ENCODE measurements at places on chromosomes 16 and 17.

- DNase-seq, result no peak
Observed at GRCh38 chr17:2704031-2704889, 7.3 kb downstream of the CLUH start.

- no peak for DNase-seq
Observed at GRCh38 chr17:78242024-78242742, 10.8 kb downstream of the TMEM235 start.

DNA sequence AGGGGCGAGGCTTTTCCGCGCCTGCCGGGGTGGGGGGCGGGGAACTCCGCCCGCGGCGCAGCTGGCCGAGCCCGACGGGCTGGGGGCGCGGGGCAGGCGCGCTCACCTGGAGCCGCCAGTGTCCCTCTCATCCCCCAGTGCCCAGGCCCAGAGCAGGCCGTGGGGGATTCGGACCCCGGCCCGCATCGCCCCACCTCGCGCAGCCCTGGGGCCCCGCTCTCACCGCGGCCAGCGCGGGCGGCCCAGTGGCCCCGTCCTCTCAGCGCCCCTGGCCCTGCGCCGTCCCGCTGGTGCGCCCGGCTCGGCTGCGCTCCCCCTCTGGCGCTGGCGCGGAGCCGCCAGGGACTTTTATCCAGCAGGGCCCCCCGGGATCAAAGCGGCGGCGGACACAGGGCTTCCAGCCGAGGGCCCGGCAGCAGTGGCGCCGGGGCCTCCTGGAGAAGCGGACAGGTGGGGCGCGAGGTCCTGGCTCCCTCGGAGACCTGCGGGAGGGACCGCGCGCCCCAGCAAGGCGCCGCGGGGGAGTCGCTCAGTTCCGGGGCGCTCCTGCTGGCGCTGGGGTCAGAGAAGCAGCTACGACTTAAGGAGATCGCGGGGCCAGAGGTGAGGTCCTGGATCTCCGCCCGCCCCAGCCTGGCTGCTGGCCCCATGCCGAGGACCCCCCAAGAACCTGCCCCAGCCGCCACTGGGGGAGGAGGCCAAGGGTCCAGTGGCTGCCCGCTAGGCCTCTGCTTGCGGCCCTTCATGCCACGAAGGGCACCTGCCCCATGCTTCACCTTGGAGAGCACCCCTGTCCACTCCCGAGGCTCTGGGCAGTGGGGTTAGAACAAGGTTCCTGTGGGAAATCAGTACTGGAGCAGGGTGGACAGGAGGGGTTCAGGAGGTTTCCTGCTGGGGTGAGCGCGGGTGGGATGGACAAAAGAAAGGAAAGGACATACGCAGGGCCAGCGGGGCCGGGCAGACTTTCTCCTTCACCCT lies 823 bp upstream of the NOTUM start:
- no peak for DNase-seq

- no peak for DNase-seq
Observed at GRCh38 chr16:62573466-62573865, 537.2 kb upstream of the CDH8 start.

GRCh38 chr16:87149051-87149450 lies 168.1 kb downstream of the C16orf95 start:
- DNase-seq, result peak; percentile 68

DNA sequence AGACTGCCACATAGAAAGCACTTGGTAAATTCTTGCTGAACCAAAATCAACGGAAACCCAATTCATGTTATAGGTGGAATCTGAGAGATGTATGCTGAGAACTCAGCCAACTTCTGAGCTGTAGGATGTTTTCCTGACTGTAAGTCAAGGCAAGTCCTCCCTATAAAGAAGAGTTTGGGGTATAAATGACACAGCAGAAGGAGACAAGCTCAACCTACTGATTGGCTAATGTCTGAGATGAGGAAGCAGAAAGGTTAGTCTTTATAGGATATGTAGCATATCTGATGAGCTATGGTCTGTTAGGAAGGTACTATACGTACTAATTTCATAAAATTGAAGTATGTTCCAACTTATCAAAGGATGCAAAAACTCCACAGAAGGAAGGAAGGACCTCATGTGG lies 99.5 kb downstream of the XYLT1 start:
- DNase-seq, result no peak

DNA sequence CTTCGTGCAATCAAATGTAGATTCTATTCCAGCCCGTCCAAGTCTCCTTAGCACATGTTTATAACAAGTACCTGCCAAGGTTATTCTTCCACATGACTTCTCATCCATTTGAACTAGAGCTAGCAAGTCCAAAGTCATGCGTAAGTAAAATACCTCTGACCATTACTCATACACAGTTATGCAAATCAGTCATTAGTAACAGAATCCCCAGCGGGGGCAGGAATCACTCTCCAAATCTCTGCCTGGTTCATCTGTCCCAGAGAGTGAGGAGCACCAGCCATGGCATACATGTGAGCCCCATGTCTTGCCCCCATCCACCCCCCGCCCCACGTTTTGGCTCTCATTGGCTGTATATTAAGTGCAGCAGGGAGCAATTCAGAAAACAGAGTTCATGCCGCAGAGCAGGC lies 27.7 kb downstream of the SRL start:
- DNase-seq, result peak; percentile 94

DNA sequence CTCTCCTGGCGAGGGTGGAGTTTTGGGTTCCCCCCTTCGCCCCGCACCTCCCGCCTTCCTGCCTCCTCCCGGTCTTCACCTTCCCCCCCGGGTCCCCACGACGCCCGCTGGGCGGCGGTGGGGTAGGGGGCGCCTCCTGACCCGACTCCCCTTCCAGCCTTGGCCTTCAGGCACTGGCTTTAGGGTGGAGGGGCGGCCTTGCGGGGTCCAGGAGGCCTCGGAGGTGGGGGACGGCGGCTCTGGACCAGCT lies 2.4 kb downstream of the SLC16A3 start:
- DNase-seq, result no peak

DNA sequence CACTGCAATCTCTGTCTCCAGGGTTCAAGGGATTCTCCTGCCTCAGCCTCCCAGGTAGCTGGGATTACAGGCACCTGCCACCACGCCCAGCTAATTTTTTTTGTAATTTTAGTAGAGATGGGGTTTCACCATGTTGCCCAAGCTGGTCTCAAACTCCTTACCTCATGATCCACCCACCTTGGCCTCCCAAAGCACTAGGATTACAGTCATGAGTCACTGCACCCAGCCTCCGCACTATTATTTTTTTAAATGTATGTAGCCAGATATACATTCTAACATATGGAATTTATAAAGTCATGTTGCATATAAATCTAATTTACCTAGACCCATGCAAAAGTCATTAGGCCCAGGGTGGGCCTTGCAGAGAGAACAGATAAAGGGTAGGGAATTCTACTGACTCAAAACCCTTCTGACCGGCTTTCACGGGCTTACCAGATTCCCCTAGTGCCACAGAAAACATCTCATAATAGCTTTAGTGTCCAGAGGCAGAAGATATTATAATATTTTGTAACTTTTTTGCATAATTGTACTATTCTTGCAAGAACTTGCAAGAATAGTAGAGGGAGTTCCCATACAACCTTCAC lies 20.5 kb upstream of the HELZ start:
- DNase-seq, result no peak

DNA sequence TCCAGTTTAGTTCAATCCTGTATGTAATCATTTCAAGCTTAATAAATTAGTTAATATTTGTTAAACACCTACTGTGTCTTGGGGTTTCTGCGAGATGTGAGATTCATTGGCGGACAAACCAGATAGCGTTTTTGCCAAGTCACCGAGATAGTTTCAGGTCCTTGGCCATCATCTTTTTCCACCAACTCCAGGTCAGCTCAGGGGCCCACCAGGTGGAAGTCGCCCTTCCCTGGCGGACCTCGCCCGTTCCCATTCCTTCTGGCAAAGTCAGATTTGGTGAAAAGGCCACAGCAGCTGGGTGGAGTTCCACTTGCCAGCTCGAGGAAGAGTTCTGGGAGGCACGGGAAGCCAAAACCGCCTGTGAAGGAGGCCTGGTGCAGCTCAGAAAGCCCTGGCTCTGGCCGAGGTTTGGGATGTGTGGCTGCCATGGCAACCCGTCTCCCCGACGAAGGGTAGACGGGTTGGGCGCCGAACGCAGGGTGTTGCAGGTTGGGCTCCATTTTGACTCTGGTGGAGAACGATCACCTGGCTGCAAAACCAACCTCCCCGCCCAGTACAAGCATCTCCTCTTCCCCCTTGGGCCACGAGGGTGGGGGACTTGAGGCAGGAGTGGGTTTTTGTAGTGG lies 39.5 kb downstream of the CMIP start:
- DNase-seq, result no peak
